T-cell (primary cell): ENCODE measurements at places on chromosomes 6 and 20. TPM values are rescaled to one million over a fixed set of nuclear protein-coding genes. Genes with fewer than 3 reads are reported as not detected.

The KCNK5 gene
- 1.1 TPM for total RNA-seq

- no peak overlapping the region for H3K27ac ChIP-seq
- no peak overlapping the region for H3K4me3 ChIP-seq
- DNase-seq: no peak
- peaks cover 31% of the 10 kb centered on the region for H3K27me3 ChIP-seq
- no peaks in the 10 kb centered on the region for H3K36me3 ChIP-seq
These were observed 1.6 kb downstream of the DSP start for GRCh38 chr6:7542874-7543624.

GRCh38 chr6:28693033-28693750, 167.5 kb downstream of the GPX5 start:
- H3K27ac ChIP-seq: no peak overlapping the region
- DNase-seq: no peak
- no peaks in the 10 kb centered on the region for H3K36me3 ChIP-seq
- H3K4me1 ChIP-seq: no peaks in the 10 kb centered on the region
- H3K27me3 ChIP-seq: peaks cover 28% of the 10 kb centered on the region

DNA sequence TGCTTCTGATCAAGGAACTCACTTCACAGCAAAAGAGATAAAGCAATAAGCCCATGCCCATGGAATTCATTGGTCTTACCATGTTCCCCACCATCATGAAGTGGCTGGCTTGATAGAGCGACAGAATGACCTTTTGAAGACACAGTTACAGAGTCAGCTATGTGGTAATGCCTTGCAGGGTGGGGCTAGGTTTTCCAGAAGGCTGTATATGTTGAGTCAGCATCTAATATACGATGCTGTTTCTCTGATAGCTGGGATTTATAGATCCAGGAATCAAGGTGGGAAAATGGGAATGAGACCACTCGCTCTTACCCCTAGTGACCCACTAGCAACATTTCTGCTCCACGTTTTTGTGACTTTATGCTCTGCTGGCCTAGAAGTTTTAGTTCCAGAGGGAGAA, 220.7 kb upstream of the RSPO3 start:
- no peak overlapping the region for H3K4me3 ChIP-seq
- no peaks in the 10 kb centered on the region for H3K4me1 ChIP-seq
- H3K36me3 ChIP-seq: no peaks in the 10 kb centered on the region
- DNase-seq: no peak
- H3K27me3 ChIP-seq: no peaks in the 10 kb centered on the region

GRCh38 chr20:53037621-53038020, 65.5 kb downstream of the TSHZ2 start:
- no peak for DNase-seq
- no peaks in the 10 kb centered on the region for H3K36me3 ChIP-seq
- no peak overlapping the region for H3K4me3 ChIP-seq
- no peaks in the 10 kb centered on the region for H3K4me1 ChIP-seq
- H3K27me3 ChIP-seq: peaks cover 5% of the 10 kb centered on the region

The SCUBE3 gene
- total RNA-seq: 0.03 TPM

The OR2H1 gene
- total RNA-seq: not detected

- H3K4me1 ChIP-seq: no peaks in the 10 kb centered on the region
- DNase-seq: no peak
- H3K4me3 ChIP-seq: no peak overlapping the region
- H3K27me3 ChIP-seq: peaks cover 32% of the 10 kb centered on the region
These were observed 17.0 kb downstream of the TGM6 start for GRCh38 chr20:2397595-2398145.

GRCh38 chr6:75094614-75095200, 111.1 kb downstream of the COL12A1 start:
- no peak overlapping the region for H3K27ac ChIP-seq
- H3K27me3 ChIP-seq: no peaks in the 10 kb centered on the region
- DNase-seq: no peak
- no peaks in the 10 kb centered on the region for H3K4me1 ChIP-seq
- no peak overlapping the region for H3K4me3 ChIP-seq

The SLCO4A1 gene
- total RNA-seq: 3.0 TPM

DNA sequence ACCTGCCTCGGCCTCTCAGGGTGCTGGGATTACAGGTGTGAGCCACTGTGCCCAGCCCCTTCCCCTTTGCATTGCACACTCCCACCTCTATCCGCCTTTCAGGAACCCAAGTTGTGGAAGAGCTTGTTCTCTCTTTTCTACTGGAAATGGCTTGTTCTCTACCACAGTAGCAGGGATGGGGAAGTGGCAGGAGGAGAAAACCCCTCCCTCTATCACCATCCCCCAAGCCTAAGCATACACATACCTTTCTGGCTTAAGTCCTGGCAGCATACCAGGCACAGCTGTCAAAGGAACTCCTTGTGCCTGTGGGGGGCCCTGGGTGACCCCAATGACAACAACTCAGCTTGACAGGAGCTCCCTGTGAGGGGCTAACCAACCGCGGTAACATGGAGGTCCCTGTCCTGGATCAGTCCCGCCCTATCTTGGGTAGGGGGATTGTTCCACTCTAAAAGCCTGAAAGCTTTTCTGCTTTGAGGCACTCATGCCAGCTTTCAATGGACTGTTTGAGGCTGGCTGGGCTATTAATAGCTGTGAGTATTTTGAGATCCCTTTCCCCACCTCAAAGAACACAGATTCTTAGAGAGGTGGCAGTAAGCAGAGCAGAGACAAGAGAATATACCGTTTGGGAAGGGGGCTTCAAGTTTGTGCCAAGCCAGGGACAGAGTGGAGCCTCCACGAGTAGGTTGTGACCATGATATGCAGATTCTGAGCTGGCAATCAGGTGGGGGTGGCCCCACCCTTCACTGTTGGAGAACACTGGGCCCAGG, 2.3 kb downstream of the KLHDC3 start:
- DNase-seq: no peak
- no peaks in the 10 kb centered on the region for H3K27me3 ChIP-seq
- H3K4me1 ChIP-seq: peaks cover 17% of the 10 kb centered on the region
- H3K36me3 ChIP-seq: peaks cover 36% of the 10 kb centered on the region
- H3K27ac ChIP-seq: no peak overlapping the region

DNA sequence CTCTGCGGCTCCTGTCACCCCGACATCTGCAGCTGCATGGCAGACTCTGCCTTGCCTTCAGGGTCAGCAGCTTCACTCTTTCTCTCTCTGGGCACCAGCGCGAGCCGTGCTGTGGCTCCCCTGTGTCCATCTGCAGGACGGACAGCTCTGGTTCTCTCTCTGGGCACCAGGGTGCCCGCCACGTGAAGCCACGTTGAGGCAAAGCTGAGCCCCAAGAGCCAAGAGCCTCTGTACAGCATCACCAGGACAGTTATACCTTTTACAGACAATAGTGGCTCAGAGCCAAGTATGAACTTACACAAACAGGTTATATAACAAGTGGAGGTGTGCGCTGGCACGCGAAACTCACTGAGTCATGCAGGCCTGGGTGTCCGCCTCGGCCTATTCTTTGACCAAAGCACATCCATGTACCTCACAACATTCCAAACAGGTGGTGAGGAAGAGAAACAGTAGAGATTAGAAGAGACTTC, 50.8 kb downstream of the FAM50B start:
- no peak overlapping the region for H3K27ac ChIP-seq
- no peak overlapping the region for H3K4me3 ChIP-seq
- no peaks in the 10 kb centered on the region for H3K27me3 ChIP-seq
- no peaks in the 10 kb centered on the region for H3K4me1 ChIP-seq
- DNase-seq: no peak

GRCh38 chr6:163640641-163641040, 226.1 kb downstream of the QKI start:
- no peak overlapping the region for H3K4me3 ChIP-seq
- H3K36me3 ChIP-seq: no peaks in the 10 kb centered on the region
- no peak for DNase-seq
- H3K4me1 ChIP-seq: no peaks in the 10 kb centered on the region
- no peak overlapping the region for H3K27ac ChIP-seq

DNA sequence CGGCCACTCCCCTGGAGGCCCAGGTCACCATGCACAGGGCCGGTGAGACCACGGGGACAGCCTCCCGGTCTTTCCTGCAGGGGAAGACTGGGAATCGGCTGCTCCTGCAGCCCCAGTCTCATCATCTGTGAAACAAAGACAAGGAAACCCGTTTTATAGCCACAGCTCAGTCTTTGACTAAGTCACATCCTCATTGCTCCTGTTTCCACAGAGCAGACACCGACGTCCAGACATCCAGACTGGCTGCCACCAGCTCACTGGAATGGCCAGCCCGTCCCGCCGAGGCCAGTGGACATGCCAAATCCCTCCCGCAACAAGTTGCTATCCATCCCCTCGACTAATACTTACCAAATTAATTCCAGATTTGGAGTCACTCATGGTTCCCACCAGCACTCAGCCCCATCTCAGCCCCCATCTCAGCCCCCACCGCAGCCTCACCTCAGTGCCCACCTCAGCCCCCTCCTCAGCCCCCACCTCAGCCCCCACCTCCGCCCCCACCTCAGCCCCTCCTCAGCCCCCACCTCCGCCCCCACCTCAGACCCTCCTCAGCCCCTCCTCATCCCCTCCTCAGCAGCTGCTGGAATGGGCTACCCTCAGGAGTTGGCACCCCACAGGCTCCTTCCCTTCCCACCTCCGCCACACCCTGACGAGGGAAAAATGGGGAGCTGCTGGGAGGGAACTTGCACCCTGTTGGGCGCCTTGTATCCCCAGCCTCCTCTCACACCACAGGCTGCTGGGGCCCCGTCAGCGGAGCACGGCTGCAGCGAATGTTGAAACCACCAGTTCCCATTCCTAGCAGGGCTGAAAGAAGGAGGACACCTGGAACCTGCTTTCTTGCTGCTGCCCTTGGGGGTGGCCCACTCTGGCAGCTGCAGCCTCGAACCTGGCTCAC, 48.7 kb downstream of the YTHDF1 start:
- DNase-seq: no peak
- no peaks in the 10 kb centered on the region for H3K36me3 ChIP-seq
- H3K4me3 ChIP-seq: no peak overlapping the region
- no peaks in the 10 kb centered on the region for H3K4me1 ChIP-seq
- no peak overlapping the region for H3K27ac ChIP-seq
- peaks cover 42% of the 10 kb centered on the region for H3K27me3 ChIP-seq

DNA sequence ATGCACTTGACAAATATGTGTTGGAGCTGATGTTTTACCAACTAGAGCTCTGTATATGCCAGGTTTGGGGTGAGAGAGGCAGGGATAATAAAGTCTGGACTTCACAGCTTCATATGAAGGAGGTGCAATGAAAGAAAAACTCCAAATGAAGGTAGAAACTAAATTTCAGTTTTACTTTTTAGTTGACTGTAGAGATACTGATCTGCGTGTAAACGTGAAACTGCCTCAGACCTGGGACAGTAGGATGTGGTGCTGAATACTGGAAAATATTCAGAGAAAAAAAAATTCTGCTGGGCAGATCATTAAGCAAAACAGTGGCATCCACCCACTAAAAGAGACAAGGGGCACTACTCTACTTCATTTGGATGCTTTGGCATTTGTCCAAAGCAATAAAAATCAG, 94.5 kb downstream of the BACH2 start:
- no peaks in the 10 kb centered on the region for H3K4me1 ChIP-seq
- H3K4me3 ChIP-seq: no peak overlapping the region
- H3K27me3 ChIP-seq: no peaks in the 10 kb centered on the region
- no peak overlapping the region for H3K27ac ChIP-seq
- H3K36me3 ChIP-seq: peaks cover 12% of the 10 kb centered on the region

GRCh38 chr20:15986690-15987089, 586.6 kb downstream of the KIF16B start:
- H3K27me3 ChIP-seq: no peaks in the 10 kb centered on the region
- H3K27ac ChIP-seq: no peak overlapping the region
- H3K4me3 ChIP-seq: no peak overlapping the region
- H3K36me3 ChIP-seq: no peaks in the 10 kb centered on the region
- no peaks in the 10 kb centered on the region for H3K4me1 ChIP-seq

The COL12A1 gene
- 0.76 TPM for total RNA-seq

DNA sequence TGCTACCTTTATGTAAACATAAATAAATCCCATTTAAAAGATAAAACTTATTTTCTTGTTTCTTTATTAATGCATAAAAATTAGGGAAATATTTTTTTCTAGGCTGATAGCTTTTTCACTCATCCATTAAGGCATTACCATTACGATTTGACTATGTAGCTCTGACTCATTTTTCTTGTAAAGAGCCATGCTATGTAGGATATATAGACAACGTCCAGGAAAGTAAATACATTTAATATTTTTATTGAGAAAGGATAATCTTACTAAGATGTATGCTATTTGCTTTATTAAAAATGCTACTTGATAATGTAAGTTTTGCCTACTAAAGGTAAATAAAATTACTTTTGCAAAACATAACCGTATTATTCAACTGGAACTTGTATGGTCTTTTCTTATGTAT, 19.2 kb upstream of the KIAA1586 start:
- H3K4me3 ChIP-seq: no peak overlapping the region
- no peaks in the 10 kb centered on the region for H3K4me1 ChIP-seq
- DNase-seq: no peak
- no peaks in the 10 kb centered on the region for H3K27me3 ChIP-seq
- H3K27ac ChIP-seq: no peak overlapping the region

GRCh38 chr6:137657351-137657911, 163.2 kb upstream of the OLIG3 start:
- no peak overlapping the region for H3K27ac ChIP-seq
- H3K36me3 ChIP-seq: no peaks in the 10 kb centered on the region
- no peak for DNase-seq

GRCh38 chr6:42038811-42039408, 11.4 kb upstream of the TAF8 start:
- H3K4me1 ChIP-seq: peaks cover 50% of the 10 kb centered on the region
- peak overlapping the region; percentile 58 for H3K4me3 ChIP-seq
- peak overlapping the region; percentile 57 for H3K27ac ChIP-seq
- no peak for DNase-seq
- H3K27me3 ChIP-seq: no peaks in the 10 kb centered on the region

The HLA-DQA1 gene
- 21.9 TPM for total RNA-seq

DNA sequence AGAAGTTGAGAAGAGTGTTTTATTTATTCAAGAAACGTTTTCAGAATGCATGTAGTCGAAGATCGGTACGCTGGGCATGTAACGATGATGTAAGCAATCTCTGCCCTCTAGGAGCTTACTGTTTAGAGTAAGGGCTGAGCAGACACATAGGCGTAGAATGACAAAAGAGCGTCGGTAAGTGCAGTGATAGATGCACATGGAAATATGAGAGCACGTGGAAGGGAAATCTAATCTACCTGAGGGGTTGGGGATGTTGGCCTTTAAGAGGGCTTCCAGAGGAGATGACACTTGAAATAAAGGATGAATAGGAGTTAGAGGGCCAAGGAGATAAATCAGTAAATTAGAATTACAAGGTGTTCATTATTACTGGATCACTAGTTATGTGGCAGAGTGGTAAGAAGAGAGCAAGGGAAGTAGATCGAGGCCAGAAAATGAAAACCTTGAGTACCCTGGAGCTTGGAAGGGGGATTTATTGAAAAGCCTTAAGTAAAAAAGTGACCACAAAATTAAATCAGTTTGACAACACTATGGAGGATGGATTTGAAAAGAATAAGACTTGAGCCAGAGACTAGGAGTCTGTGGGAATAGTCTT, 782 bp downstream of the TRMT11 start:
- peak overlapping the region; percentile 79 for H3K4me3 ChIP-seq
- no peaks in the 10 kb centered on the region for H3K27me3 ChIP-seq
- peaks cover 5% of the 10 kb centered on the region for H3K4me1 ChIP-seq
